ENCODE measurements at places on chromosomes 12 and 14.

DNA sequence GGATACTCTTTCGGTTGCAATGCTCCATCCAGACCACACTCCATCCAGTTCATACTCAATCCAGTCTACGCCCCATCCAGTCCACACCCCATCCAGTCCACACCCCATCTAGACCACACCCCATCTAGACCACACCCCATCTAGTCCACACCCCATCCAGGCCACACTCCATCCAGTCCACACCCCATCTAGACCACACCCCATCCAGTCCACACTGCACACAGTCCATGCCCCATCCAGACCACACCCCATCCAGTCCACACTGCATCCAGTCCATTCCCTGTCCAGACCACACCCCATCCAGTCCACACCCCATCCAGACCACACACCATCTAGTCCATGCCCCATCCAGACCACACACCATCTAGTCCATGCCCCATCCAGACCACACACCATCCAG is 116.0 kb upstream of the RTL1 start:
- DNase-seq: no peak

DNA sequence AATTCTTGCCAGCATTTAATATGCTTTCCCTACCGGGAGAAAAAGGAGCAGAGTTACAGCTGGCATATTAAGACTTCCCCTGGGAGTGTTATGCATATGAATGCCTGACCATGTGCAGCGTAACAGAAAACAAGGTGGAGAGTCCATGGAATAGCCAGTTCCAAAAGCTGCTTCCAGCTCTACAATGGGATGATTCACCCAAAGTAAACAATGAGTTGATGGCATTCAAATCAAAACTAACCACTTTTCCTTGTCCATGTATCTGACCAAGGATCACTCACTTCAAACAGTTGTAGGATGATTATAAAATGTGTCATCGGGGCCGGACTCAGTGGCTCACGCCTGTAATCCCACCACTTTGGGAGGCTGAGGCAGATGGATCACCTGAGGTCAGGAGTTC is 48.1 kb upstream of the BICDL1 start:
- no peak for DNase-seq

GRCh38 chr12:32483499-32483898 is 84.1 kb downstream of the FGD4 start:
- DNase-seq: no peak

- no peak for DNase-seq
These were observed 225.1 kb upstream of the CRY1 start for GRCh38 chr12:107318556-107318805.

GRCh38 chr12:69880571-69880970 is 55.5 kb downstream of the MYRFL start:
- no peak for DNase-seq

DNA sequence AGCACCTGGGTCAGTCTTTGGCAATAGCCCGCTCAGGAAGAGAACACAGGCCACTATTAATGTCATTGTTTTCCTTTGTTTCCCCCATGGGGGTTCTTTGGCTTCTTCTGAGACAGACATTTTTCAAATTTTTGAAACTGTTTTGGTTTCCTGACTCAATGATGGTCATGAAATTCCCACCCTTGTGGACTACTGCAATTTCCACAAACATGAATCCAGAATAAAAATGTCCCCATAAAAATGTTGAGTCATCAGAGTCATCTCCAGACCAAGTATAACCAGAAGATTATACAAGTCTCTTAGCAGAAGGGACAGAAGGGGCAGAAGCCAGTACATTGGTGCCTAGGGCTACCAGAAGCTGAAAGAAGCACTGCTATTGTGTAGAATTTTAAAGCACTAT is 29.1 kb downstream of the SLCO1A2 start:
- DNase-seq: no peak

DNA sequence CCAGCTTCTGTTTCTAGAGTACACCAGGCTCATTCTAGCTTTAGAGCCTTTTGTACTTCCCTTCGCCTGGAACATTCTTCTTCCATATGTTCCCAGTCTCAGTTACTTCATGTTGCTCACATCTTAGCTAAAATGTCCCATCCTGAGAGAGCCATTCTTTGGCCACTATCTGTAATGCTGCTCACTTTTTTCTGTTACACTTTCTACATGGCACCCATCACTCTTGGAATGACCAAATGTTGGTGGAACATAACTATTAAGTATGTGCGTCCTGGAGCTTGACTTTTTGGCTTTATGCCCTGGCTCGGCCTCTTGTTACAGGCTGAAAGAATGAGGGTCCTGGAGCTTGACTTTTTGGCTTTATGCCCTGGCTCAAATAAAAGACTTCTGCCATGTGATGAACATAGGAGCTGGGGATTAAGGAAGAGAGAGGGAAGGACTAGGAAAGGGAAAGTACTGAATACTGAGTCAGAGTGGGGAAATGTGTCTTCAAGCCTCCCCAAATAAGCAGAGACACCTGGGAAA is 442.9 kb upstream of the ATP2B1 start:
- no peak for DNase-seq

Measured in GM20000 (cell line).